ENCODE measurements at places on chromosomes 13 and 19. TPM values are rescaled to one million over a fixed set of nuclear protein-coding genes. Genes with fewer than 3 reads are reported as not detected.

DNA sequence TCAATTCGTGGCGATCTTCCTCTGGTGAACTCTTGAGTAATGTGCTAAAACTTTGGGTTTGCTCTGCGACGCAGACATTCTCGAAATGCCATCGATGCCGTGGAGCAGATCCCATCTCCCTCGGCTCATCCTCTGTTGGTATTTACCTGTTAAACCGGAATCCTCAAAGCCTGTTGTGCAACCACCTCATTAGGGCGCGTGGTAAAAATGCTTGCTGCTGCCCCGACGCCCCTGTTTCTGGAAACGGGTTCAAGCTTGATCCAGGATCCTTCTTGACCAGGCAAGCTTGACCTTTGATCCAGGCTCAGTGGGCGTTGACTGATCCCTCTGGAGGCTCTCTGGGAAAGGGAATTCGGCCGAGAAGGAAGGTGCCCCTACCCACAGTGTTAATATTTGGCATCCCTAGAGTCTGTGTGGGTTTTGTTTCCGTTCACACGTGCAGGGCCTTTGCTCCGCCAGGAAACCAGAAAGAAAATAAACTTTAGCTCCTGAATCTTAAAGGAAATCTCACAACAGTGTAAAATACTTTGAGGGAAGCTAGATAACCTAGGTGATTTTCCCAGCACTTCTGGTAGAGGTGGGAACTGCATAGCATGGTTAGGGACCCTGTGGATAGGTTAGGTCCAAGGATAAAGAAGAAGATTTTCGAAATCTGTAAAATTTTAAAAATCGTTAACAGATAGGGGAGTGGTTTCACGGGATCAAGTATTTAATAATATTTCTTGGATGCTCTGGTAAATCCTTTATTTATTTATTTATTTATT is 1.1 kb downstream of the LSM14A start:
- DNase-seq, result no peak

GRCh38 chr19:37987356-37988332 is 80.6 kb downstream of the SIPA1L3 start:
- no peak for DNase-seq

DNA sequence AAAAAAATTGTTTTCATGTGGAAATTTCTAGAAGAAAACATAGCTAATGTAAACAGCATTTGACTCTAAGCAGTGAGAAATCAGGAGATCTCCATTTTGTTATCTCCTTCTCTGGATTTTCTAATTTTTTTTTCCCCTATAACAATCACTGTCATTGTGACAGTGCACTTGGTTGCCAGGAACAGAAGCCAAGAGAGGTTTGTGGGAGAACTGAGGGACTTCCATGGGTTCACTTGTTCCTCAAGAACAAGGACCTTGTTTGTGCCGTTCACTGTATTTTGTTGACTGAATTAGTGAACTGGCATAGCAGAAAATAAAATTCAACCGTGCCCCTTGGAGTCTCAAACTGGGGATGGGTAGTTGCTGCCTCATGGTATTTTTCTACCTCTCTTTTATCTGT is 17.1 kb downstream of the SHISA7 start:
- DNase-seq, result no peak

- no peak for DNase-seq
Observed at GRCh38 chr13:112970552-112971287, 1.7 kb downstream of the MCF2L start.

- DNase-seq, result no peak
Observed at GRCh38 chr19:46366620-46367292, 19.9 kb downstream of the PPP5C start.

GRCh38 chr19:40613690-40614621 is 12.8 kb downstream of the LTBP4 start:
- no peak for DNase-seq

- no peak for DNase-seq
Observed at GRCh38 chr13:44819245-44819644, 170.0 kb downstream of the NUFIP1 start.

DNA sequence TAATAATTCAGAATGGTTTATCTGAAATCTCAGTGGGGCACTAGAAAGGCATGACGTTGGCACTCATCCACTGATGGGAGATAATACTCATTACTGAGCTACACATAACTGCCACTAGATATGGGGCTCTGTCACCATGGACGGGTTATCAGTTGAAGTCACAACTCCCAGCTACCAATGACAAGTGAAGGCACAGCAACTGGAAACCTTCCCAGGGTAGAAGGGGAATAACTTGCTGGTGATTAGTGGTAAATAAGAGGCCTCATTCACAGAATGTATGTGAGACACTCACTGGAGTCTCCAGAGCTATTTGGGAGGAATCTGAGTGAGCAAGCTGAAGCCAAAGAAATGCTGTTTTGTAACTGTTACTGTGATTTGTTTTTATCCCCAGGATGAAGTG is 249.6 kb downstream of the ENOX1 start:
- DNase-seq, result no peak

DNA sequence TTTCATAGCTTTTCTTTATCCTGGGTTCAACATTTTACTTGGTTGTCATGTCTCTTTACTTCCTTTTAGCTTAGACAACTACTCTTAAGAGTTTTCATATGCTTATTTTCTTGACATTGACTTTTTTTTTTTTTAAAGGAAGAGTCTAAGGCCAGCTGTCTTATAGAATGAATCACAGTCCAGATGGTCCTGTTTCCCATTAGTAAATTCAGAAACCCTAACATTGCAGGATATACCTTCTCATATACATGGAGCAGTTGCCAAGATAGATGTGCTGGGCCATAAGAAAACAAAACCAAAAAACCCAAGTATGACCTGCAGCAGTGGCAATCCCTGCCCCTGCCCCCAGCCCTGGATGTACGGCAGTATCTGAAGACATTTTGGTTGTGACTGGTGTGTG is 72.8 kb downstream of the COG3 start:
- no peak for DNase-seq

GRCh38 chr13:74921326-74921725 is 560.6 kb downstream of the TBC1D4 start:
- no peak for DNase-seq

DNA sequence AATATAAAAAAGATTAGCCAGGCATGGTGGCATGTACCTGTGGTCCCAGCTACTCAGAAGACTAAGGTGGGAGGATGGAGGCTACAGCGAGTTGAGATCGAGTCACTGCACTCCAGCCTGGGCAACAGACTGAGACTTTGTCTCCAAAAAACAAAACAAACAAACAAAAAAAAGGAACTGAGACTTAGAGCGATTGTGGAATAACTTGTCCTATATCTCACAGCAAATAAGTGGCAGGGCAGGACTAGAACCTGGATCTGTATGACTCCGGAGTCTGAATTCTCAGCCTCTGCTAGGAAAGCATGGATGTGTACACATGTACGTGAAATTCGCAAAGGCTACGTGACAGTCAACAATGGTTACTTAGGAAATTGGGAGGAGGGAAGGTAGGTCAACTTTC is 20.1 kb downstream of the KRTDAP start:
- no peak for DNase-seq

- peak; percentile 70 for DNase-seq
Observed at GRCh38 chr13:109859898-109860297, 73.5 kb upstream of the IRS2 start.

GRCh38 chr19:54209811-54210494 is 9.3 kb downstream of the RPS9 start:
- DNase-seq, result peak; percentile 95

DNA sequence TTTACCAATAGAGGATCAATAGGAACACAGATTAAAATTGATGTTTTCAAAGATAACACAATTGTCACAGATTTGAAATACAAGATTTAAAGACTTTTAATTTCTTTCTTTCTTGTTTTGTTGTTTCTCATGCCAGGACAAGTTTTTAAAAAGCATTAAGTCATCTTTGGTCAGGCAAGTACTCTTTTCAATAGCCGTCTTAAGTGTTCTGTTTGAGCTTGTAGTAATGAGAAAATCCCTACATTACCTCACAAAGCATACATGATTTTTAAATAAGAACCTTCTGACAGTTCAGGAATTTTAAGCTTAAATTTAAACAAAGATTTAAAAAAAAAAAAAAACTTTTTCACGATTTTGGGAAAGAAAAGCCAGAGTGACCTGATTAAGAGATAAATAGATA is 216.3 kb upstream of the PRR20A start:
- DNase-seq, result no peak

DNA sequence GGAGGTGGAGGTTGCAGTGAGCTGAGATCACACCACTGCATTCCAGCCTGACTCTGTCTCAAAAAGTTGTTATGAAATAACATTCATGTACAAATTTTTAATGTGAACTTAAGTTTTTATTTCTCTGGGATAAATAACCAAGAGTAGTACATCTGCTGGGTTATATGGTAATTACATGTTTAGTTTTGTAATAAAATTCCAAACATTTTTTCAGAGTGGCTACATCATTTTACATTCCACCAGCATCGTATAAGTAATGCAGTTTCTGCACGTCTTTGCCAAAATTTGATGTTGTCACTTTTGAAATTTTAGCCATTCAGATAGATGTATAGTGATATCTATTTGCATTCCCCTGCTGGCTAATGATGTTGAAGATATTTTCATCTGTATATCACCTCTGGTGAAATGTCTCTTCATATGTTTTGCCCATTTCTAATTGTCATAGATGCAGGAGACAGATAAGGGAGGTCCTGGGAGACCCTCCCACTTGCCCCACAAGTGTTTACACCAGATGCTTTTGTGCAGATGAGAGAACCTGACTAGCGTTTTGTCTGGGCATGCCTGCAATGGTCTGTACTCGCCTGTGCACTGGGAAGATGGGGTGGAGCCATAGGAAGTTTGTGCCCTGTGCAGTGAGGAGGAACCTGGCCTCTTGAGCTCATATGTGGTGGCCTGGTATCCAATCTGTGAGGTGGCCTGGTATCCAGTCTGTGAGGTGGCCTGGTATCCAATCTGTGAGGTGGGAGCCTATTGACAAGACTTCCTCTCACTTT is 12.7 kb upstream of the KBTBD6 start:
- no peak for DNase-seq

DNA sequence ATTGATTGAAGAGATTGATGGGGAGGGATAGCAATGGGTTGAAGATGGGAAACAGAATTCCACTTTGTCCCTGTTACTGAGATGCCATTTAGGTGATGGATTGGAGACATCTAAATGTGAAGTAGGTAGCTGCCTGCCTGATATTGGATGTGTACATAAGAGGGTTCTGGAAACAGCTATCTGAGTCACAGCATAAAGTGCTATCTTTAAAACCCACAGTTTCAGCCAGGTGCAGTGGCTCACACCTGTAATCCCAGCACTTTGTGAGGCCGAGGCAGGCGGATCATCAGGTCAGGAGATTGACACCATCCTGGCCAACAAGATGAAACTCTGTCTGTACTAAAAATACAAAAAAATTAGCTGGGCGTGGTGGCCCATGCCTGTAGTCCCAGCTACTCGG is 72.6 kb downstream of the DNAJC3 start:
- no peak for DNase-seq

DNA sequence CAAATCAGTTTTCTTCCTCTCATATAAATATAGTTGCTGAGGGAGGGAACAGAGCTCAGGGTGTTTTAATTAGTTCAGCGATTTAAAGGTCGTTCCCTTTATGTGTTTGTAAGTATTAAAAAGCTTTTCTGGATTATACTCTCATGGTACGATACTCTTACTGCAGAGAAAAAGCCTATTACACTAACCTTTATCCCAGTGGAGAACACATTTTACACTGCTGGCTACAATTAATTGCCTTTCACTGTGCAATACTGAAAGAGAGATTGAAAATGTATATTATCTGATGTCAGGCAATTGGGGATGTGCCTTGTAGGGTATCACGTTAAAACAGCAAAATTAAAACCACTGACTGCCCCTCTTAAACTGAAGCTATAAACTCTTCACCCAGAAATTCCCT is 526.9 kb upstream of the SGCG start:
- DNase-seq, result no peak

DNA sequence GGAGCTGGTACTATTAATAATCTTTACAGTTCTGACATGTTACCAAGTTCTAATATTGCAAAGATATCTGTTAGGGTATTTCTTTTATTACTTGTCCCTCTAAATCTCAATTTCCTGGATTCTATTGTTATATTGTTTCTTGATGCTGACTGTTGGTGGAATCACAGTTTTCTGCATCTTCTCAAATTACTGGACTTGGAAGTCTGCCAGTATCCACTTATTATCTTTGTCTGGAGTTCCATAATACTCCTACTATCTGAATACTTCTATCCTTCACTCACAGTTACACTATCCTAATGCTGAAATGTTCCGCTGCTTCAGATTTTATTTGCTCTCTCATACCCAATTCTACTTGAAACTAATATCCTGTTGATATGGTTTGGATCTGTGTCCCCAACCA is 1985.7 kb upstream of the PRR20A start:
- DNase-seq, result no peak

GRCh38 chr13:109819874-109820273 is 33.5 kb upstream of the IRS2 start:
- DNase-seq, result no peak

- no peak for DNase-seq
Observed at GRCh38 chr13:45521297-45521696, 56.6 kb downstream of the COG3 start.

- no peak for DNase-seq
Observed at GRCh38 chr13:77171451-77171850, 144.5 kb upstream of the FBXL3 start.

DNA sequence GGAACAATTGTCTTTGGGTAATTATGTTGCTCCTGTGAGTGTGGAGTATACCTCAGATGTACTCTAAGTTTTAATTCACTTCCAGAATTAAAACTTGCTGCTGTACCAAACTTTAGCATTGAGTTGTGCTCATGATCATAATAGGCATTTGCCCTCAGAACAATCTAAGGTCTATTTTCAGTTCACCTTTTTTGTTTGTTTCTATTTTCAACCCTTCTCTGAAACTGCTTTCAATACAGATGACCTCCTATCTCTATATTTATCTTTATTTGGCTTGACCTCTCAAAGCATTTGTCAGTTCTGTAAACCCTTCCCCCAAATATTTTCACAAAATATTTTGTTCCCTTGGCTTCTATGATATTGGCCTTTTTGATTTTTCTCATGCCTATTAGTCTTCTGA is 873.0 kb downstream of the OLFM4 start:
- no peak for DNase-seq

DNA sequence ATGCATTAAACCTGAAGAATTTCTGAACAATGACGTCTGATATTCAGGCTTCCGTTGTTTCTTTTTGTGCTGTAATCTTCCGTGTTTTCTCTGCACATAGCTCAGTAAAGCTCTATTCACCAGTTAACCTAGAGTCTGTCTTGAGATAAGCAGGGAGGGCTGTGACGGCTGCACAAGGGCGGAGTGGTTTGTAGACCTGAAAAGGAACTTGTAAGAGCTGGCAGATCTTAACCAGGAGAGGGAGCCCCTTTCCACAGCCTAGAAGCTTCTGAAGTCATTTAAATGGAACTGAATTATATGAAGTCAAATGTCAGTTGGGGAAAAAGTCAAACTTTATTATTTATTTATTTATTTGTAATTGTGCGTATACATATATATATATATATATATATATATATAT is 27.5 kb downstream of the DPRX start:
- no peak for DNase-seq

INSL3 gene
- not detected for total RNA-seq

RYR1 gene
- total RNA-seq, result 4.0 TPM

ZNF71 gene
- 25.9 TPM for total RNA-seq

SPTBN4 gene
- 2.1 TPM for total RNA-seq

SNRPA gene
- total RNA-seq, result 69.1 TPM

CPAMD8 gene
- 11.8 TPM for total RNA-seq

ZNF726 gene
- total RNA-seq, result 0.32 TPM

PKN1 gene
- total RNA-seq, result 123 TPM

CFD gene
- 1,068 TPM for total RNA-seq

DAPK3 gene
- 226 TPM for total RNA-seq
